NCI-H2029 (cell line): ENCODE measurements at places on chromosomes 6 and 20.

GRCh38 chr20:20992277-20992676, 113.9 kb downstream of the LINC00237 start:
- no peak for DNase-seq

DNA sequence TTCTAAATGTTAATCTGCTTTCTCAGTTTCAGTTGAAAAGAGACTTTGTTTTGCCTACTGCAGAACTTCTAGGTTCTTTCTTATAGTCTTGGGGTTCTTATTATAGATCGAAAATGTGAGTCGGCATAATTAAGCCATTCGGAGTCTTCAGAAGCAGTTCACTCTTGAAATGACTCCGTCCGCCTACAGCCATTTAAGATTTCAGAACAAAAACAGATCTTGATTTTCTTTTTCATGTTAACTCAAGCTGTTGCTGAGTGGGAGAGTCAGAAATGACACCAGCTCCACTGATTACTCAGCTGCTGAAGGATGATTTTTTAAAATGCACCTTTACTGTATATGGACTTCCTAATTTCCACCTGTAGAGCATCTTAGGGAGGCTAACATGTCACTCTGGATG, 15.9 kb downstream of the PRDM1 start:
- DNase-seq, result no peak

- no peak for DNase-seq
These were observed 277.3 kb upstream of the PRND start for GRCh38 chr20:4444404-4444803.

- DNase-seq, result no peak
These were observed 171.3 kb downstream of the GRM1 start for GRCh38 chr6:146200176-146200575.

DNA sequence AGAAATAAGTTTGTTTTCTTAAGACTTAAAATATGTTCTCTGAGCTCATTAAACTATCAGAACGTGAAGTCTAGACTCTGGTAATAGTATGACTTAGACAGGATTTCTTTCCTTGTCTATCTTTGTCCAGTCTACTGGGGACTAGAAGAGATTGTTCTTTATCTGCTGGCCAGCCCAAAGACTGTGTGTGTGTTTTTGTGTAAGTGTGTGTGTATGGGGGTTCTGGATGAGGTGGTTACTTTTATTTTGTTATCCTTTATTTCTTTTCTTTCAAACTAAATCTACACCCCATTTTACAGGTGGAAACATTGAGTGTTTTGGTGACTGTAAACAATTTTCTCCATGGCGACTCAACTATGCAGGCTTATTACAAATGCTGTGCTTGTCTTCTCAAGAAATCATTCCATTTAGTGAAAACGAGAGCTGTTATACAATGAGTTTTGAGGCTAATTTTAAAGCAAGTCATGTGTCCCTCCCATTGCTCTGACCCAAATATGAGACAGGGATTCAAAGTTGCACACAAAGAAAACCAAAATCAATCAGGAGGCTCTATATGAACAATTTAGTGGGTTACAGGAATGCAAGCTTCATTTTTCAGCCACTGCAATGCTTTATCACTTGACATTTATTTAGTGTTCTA, 97.6 kb downstream of the ELOVL5 start:
- no peak for DNase-seq

- no peak for DNase-seq
These were observed 161.3 kb upstream of the EYA4 start for GRCh38 chr6:133079901-133080300.

DNA sequence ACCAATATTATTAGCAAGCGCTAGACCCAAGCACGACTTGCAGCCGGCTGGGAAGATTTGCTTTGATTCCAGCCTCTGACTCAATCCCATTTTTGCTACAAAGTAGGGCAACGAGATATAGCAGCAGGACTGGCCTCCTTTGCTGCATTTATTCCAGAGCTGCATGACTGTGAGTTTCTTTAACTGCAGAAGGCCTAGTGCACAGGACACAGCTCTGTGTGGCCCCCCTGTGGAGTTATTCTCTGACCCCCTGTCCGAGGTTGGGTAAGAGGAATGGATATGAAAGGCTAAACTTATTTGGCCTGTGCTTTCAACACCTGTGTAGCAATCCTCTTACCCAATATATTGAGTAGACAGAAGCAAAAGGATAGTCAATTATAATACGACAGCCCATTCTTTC, 133.3 kb upstream of the SPTLC3 start:
- DNase-seq, result no peak

- no peak for DNase-seq
These were observed 511.8 kb upstream of the ZNF337 start for GRCh38 chr20:26208296-26209091.
